Activated CD8-positive, alpha-beta T cell treated with anti-CD3 and anti-CD28 coated beads for 36 hours (primary cell): ENCODE measurements at places on chromosomes 3 and 15. TPM values are rescaled to one million over a fixed set of nuclear protein-coding genes. Genes with fewer than 3 reads are reported as not detected.

DNA sequence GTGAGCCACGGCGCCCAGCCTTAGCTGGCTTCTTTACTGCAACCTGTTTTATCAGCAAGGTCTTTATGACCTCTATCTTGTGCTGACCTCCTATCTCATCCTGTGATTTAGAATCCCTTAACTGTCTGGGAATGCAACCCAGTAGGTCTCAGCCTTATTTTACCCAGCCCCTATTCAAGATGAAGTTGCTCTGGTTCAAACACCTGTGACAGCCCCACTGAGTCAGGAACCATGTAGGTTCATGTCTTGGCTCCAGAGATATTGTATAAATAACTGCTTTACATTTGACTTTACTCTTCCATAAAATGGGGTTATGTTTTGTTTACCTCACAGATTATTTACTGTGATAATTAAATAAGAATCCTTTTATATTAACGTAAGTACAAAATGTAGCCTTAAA lies 27.1 kb upstream of the ANO10 start:
- no peak for DNase-seq

DNA sequence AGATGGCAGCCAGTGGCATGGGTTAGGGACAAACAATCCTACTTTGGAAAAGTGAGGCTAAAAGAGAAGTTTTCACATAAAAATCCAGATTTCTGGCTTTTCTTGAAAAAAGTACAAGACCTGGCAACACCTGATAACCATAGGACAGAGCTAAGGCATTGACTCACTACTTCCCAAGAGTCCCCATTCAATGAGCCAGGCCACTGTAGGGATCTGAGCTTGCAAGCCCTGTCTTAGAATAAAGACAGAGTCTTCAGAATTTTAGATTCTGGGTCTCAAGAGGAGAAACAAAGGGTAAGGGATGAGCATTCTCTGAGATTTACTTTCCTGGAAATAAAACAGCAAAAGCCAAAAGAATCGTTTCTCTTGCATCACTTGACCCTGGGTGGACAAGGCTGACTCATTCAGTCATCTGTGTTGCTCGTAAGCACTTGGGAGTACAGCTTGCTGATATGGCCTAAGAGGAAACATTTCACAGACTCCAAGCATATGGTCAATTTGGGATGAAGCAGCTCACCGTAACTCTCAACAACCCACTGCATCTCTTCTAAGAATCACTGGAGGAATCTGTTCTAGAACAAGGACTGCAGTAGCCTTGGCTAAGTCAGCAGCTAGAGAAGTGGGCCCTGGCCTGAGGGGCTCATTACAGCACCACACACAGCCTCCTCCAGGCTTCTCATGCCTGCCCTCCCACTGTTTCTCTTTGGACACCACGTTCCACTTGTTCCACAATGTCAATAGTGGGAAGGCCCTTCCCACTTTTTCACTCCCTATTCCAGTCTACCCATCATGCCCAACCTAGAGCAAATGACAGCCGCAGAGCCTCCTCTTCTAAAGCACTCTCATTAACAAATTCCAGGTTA lies 86.2 kb downstream of the RFTN1 start:
- DNase-seq: no peak

DUOXA2 gene
- total RNA-seq: not detected

NRROS gene
- 26.5 TPM for total RNA-seq

GRCh38 chr3:2810723-2811122 lies 299.5 kb downstream of the IL5RA start:
- DNase-seq: no peak

CCK gene
- total RNA-seq: not detected

- no peak for DNase-seq
These were observed 409.0 kb downstream of the TUSC7 start for GRCh38 chr3:117118604-117119003.

DNA sequence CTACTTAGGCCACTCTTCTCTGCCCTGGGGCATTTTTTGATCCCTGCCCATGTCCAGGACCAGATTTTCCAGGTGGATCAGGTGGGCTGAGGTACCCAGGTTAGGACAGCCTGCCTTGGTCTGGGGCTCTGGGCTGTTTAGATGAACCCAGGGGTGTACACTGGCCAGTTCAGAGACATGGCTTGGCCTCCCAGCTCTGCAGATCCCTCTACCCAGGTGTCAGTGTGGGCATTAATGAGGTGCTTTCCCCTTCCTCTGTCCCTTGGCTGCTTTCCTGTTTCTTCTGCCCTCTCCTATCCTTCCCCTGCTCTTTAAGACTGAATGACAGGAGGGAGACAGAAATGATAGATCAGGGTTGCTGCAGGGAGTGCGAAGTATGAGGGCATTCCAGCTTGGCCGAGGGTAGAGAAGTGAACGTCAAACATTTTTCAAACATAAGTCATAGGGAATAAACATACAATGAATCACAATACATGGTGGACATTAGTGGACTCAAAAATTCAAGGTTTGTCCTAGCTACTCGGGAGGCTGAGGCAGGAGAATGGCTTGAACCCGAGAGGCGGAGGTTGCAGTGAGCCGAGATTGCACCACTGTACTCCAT lies 30.5 kb downstream of the RTP1 start:
- no peak for DNase-seq

DNA sequence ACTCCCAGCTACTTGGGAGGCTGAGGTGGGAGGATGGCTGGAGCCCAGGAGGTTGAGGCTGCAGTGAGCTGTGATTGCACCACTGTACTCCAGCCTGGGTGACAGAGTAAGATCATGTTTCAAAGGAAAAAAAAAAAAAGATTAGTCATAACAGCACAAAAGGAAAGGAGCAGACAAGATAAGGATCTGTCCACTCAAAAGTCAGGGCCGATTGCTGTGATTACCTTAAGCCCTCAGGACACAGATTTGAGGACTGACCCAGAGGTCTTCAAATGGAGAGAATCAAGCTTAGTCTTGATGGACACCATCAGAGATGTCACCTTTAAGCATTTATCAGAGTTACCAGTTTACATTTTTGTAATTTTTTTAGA lies 23.9 kb upstream of the HEG1 start:
- DNase-seq: no peak

KIF15 gene
- 38.1 TPM for total RNA-seq

SLC6A20 gene
- not detected for total RNA-seq
